Dermis blood vessel endothelial cell (primary cell): ENCODE measurements at places on chromosomes 1 and 21. TPM values are rescaled to one million over a fixed set of nuclear protein-coding genes. Genes with fewer than 3 reads are reported as not detected.

DNA sequence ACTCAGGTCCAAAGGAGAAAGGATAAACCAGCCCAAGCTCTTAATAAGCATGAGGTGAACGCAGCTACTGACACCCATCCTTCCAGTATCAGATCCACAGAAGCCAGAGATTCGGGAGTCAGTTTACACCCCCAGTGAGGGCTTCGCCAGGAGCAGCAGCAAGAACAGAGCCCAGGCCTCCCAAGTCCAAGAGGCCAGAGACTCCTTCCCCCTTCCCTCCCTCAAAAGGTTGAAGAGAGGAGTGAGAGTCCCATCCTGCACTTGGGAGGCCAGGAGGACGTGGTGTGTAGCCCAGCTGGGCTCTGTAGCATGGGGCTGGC, 72.8 kb downstream of the MRPL37 start:
- no peak for DNase-seq

DNA sequence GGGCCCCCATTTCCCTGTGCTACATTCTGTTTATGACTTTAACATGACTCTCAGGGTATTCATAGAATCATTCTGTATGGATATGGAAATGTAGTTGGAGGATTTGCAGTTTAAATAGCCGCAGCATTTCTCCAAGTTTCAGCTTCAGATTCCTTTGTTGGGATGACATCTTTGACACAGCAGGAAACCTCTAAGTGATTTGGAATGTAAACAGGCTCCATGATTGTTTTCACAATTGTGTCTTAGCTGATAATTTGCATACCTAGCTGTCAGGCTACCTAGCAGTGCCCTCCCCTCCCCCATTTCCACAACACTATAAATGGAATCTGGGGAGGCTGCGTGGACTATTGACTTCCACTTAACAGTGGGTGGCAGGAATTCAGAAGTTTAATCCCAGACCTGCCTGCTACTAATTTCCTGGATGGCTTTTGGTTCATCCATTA, 290.2 kb downstream of the HLX start:
- peak; percentile 61 for DNase-seq

- DNase-seq: no peak
Observed at GRCh38 chr21:42518626-42519025, 5.0 kb downstream of the SLC37A1 start.

DNA sequence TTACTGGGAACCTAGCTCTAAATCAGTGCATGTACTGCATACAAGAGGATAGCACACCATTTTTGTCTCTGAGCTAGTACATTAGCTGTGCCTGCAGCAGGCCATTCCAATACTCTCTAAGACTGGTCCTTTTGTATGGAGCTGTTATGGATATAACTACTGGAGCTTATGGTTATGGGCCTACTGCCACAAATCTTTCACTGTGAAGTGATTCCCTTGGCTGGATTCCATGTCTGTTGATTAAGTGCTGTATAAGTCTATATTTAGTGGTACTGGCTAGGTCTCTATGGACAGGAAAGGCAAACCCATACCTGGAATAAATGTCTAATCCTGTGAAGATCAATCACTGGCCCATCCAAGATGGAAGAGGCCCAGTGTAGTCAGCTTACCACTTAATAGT, 12.0 kb downstream of the ZFYVE9 start:
- DNase-seq: no peak

- no peak for DNase-seq
Observed at GRCh38 chr1:170460001-170460400, 72.0 kb upstream of the GORAB start.

GRCh38 chr1:44270686-44271628, 57.7 kb downstream of the DMAP1 start:
- no peak for DNase-seq

DNA sequence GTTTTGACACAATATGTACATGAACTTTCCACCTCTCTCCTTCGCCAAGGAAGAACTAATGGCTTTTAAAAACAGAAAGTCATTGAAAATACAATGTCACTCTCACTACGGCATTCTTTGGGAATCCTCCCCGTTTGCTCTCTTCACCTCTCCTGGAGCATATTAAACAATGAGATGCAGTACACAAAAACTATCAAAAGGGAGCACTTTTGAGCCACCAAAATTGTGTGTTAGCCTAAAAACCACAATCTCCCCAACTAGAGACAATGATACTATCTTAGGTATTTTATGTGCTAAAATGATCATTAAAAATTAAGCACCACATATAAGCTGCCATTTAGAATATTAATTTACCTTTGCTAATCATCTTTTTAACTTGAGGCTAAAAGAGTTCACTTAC, 425.5 kb downstream of the KCTD3 start:
- DNase-seq: no peak

Gene SPATA1
- 0.65 and 2.0 TPM in 2 replicates for total RNA-seq

Gene S100A1
- total RNA-seq: not detected in 2 replicates

Gene LAMC2
- total RNA-seq: 0.70 and 1.5 TPM in 2 replicates

Gene CAPZA1
- total RNA-seq: 219 and 332 TPM in 2 replicates

Gene CC2D1B
- total RNA-seq: 28.5 and 37.3 TPM in 2 replicates

Gene PKNOX1
- 7.8 and 17.9 TPM in 2 replicates for total RNA-seq
